ENCODE measurements at places on chromosomes 7 and 10.

DNA sequence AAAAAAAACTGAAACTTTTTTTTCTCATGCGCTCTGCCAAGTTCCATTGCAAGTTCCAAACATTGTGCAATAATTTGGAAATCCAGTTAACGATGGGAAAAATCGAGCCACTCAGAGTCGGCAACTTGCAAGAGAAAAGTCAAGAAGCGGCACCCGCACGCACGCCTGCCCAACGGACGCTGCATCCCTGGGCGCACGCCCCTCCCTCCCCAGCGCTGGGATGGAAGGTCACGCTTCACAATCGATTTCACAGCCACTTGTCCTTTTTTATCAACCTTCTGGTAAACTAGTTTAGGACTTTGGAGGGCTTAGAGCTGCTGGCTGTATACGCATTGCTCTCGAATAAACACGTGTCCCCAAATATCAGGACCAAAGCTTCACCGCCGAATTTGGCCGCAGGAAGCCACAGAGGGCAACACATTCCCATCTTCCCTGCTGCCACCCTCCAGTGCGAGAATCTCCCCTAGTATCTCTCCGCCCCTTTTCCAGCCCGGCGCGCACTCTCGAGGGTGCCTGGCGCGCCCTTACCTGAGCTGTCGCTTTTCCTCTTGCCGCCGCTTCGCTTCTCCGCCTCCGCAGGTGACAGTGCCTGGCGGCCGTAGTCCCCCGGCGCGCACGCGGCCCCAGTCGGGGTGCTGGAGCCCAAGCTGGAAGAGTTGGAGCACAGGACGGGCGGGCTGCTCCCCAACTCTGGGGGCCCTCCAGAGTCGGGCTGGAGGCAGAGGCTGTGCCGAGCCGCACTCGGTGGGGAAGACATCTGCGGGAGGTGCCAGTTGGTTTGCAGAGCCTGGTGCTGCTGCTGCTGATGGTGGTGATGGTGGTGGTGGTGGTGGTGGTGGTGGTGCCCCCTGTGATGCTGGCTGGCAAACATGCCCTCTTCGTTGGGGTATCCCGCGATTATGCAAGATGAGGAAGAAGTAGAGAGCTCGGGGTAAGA lies 857 bp downstream of the MEOX2 start:
- no peak for DNase-seq

DNA sequence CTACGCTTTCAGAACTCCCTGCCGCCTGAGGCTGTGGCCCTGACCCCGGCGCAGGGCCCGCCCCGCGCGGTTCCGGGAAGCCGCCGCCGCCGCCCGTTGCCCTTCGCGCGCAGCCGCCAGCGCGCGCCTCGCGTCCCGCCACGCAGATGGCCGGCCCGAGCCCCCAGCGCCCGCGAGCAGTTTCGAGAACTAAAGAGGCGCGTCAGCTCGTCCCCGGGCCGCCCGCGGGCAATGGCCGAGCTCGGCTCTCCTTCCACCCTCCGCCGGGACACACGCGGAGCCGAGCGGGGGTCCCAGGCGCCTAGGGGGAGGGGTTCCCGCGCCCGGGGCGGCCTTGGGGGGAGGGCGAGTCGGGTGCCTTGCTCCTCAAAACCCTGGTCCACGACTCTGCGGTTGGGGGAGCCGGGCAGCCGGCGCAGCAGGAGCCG lies 1.8 kb downstream of the HNRNPF start:
- no peak for DNase-seq

GRCh38 chr10:131762789-131763696 lies 137.8 kb upstream of the PPP2R2D start:
- DNase-seq, result no peak

- no peak for DNase-seq
These were observed 5.5 kb upstream of the SLC25A13 start for GRCh38 chr7:96327429-96327828.

- DNase-seq, result no peak
These were observed 357.4 kb downstream of the GLRX3 start for GRCh38 chr10:130493446-130494145.

GRCh38 chr10:124704428-124705380 lies 39.5 kb downstream of the FAM53B start:
- DNase-seq, result no peak

DNA sequence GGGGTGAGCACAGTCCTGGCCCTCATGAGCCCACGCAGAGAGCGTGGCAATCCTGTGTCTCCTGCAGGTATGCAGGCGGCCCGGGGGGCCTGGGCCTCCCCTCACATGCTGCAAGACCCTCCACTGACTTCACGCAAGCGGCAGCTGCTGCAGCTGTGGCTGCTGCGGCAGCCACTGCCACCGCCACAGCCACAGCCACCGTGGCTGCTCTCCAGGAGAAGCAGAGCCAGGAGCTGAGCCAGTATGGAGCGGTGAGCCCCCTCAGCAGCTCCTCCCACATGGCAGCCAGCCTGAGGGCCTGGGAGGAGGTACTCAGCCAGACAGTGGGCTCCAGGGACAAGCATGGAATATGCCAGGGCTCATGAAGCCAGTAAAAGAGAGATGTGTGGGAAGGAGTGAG lies 8.7 kb downstream of the ZMIZ2 start:
- no peak for DNase-seq

DNA sequence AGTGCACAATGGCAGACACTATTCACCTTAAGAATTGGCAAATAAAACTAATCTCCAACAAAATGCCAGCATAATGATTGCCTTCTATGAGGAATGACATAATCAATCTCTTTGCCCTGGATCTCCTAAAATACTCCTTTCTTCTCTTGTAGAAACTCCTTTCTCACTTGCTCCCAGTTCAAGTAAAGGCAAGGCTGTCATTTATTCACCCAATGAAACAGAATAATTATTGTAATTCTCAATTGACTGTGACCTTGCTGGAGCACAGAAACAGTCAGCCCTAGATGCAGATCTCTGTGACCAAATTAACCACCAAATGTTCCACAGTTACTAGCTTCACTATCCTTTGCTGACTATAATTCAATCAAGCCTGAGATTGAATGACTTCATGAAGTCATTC lies 99.3 kb downstream of the SEMA3C start:
- no peak for DNase-seq
